ENCODE measurements at places on chromosomes 12 and 14.

DNA sequence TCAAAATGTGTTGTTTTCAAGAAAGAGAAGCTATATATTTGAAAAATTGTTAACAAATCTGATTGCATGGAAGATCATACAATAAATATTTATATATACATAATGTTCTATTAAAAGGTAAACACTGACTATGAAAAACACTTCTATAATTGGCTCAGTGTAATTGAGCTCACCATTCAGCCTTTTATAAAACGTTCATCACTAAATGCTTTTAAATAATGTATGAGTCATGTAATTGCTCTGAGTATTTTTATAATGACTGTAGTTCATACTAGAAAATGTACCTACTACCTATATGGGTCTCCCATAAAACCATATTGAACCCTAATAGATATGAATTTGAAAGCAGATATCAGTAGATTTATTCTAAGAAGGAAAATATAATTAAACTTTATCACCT is 240.4 kb upstream of the MGAT4C start:
- no peak for DNase-seq

GRCh38 chr12:122067548-122067947 is 11.0 kb upstream of the MLXIP start:
- no peak for DNase-seq

GRCh38 chr14:73472185-73473114 is 14.1 kb upstream of the NUMB start:
- no peak for DNase-seq

DNA sequence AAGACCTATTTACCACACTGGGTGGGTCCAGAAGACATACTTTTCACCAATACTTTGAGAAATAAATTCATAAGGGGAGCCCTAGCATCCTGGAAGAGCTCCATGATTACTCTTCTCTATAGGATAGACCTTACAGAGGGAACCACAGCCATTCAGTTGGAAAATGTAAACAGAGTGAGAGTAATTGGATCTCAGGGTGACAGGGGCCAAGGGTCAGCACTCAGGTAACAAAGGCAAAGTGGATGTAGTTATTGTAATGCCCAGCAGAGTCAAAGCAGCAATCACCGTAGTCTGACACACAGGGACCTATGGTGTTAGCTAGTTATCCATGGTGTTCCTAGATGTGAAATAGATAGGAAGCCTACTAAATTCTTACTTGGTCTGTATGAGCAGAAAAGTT is 10.8 kb upstream of the GTF2A1 start:
- no peak for DNase-seq

- no peak for DNase-seq
Measured at GRCh38 chr12:111046896-111047295, 126.5 kb upstream of the MYL2 start.

GRCh38 chr12:4143896-4144295 is 129.7 kb upstream of the CCND2 start:
- DNase-seq = no peak

DNA sequence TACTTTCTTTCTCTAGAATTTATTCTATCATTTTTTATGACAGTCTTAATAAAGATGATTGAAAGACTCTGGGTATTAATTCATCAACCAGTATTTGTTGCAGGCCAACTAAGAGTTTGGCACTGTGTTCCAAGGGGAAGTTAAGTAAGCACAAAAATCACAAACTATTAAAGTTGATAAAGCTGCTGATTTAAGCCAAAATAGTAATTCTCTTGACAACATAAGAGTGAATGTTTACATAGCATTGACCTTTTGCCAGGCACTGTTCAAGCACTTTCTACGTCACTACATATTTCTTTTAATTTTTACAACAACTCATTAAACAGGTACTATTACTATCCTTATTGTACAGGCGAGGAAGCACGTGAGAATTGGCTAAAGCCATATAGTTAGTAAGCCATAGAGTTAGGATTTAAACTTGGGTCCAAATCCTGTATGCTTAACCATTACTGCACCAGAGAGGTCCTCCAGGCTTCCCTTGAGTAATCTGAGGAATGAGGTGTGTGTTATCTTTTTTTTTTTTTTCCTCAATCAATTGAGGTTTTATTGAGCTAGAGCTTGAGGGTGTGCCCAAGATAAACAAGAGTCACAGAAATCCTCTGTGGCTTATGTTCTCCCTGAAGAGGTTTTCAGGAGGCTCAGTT is 1009.6 kb downstream of the DIO2 start:
- no peak for DNase-seq

- DNase-seq = no peak
Measured at GRCh38 chr12:42660968-42661937, 71.7 kb upstream of the PRICKLE1 start.

DNA sequence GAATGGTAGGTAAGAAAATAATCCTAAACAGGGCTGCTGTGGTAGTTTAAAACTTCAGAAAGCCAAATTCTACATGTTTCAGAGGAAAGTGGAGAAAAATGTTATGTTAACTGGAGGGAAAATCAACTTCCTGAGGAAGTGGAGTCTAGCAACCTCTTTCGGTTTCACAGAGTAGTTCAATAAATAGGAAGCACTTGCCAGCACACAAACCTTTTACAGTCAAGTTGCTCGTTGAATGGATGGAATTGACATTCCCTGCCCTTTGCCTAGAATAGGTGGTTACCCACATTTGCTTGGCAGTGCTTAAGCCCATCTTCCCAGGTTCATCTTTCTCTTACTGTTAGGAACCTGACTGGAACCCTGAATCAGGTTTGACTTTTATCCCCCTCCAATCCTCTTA is 15.9 kb downstream of the ANKRD13A start:
- no peak for DNase-seq

GRCh38 chr12:68245180-68246021 is 8.0 kb downstream of the IL22 start:
- DNase-seq = no peak

DNA sequence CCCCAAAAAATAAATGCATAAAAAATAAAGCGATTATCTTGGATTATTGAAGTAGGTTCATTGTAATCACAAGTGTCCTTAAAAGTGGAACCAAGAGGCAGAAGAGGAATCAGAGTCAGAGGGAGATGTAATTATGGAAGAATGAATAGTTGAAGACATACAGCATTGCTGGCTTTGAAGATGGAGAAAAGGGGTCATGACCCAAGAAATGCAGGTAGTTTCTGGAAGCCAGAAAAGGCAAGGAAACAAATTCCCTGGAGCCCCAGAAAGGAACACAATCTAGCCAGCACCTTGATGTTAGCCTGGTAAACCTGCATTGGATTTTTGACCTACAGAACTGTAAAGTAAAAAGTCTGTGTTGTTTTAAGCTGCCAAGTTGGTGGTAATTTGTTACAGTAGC is 57.5 kb upstream of the PTGR2 start:
- DNase-seq = no peak

DNA sequence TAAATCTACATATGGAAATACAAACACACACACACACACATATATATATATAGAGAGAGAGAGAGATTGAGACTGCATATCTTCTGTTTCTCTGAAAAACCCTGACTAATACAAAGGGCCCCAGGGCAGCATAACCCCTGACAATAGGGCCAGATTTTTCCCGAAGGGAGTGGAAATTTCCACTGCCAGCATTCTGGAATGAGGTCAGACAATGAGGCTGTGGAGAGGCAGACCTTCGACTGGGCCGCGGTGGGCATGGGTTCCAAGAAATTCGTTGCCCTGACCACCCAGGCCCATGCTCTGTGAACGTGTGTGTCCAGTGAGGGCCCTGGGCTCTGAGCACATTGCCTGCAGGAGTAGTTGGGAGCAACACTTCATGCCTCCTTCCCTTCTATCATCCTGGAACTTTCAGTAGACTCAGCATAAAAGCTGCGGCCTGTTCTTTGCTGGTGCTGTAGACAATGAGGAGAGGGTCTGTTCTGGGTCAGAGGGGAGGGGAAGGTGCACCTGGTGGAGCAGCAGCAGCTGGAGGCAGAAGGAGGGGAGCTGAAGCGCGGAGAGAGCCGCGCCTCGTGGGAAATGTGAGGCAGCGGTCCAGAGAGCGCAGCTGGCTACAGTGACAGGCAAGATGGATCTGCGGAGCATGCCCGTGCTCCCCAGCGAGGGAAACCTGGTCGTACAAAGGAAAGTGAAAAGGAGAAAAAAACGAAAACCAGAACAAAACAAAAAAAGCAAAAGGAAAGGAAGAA is 25.6 kb upstream of the CCDC60 start:
- DNase-seq = no peak

DNA sequence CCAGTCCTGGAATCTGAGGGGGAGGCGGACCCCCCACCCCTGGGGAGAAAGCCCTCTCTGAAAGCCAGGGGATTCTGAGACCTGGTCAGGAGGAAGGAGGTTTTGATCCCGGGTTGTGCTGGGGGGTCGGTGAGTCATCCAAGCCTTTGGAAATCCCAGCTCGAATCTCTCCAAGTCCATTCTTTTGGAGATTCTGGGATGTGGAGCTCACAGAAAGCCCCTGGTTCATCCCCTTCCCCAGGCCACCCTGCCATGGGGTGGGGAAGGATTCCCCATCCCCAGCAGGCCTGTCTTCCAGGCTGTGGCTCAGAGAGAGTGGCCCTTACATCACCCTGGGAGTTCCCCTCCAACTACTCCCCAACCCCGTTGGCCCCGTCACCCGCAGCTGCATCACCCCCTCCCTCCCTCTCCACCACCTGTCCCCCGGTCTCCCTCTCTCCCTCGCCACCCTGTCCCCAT is 14.3 kb downstream of the EXOC3L4 start:
- no peak for DNase-seq

- peak; percentile 50 for DNase-seq
Measured at GRCh38 chr12:13941258-13942249, 39.8 kb downstream of the GRIN2B start.

DNA sequence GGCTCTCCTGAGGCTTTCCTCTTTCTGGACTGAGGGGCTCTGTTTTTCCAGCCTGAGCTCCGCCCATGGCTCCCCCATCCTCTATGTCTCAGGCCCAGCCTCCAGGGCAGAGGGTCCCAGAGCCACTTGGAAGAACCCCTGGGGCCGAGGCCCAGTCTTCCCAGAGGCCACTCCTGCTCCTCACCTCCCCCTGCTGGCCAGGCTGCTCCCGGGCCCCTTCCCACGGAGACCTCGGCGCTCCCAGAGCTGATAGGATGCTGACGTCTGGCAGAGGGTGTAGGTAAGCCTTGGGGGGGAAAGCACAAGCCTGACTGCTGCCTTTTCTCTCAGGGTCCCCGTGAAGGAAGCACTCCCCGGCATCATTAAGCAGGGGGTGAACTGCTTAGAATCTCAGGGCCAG is 51.4 kb downstream of the ERH start:
- no peak for DNase-seq

All from mucosa of descending colon (tissue), 3 donors.